Activated T-cell treated with anti-CD3 and anti-CD28 coated beads, Interleukin-2, amount 50 U/mL, for 72 hours (primary cell): ENCODE measurements at places on chromosomes 7 and 10.

GRCh38 chr10:116126239-116126638 lies 146.8 kb downstream of the GFRA1 start:
- no peak for DNase-seq

DNA sequence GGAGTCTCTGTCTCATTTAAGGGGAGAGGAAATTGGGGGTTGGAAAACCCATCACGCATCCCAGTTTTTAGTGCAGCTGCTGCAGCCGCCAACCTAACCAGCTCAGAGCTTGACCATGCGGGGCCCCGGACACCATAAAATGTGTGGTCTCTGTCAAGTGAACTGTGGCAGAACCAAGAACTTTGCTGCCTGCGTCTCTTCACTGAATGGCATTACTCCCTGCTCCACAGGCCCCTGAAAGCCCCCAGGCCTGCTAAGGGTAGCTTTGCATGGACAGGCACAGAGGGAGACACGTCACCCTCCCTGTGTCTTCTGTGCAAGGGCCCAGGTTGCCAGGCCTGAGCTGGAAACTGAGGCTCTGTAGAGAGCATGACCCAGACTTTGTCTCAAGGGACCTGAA lies 144.6 kb upstream of the GPR26 start:
- DNase-seq: no peak

DNA sequence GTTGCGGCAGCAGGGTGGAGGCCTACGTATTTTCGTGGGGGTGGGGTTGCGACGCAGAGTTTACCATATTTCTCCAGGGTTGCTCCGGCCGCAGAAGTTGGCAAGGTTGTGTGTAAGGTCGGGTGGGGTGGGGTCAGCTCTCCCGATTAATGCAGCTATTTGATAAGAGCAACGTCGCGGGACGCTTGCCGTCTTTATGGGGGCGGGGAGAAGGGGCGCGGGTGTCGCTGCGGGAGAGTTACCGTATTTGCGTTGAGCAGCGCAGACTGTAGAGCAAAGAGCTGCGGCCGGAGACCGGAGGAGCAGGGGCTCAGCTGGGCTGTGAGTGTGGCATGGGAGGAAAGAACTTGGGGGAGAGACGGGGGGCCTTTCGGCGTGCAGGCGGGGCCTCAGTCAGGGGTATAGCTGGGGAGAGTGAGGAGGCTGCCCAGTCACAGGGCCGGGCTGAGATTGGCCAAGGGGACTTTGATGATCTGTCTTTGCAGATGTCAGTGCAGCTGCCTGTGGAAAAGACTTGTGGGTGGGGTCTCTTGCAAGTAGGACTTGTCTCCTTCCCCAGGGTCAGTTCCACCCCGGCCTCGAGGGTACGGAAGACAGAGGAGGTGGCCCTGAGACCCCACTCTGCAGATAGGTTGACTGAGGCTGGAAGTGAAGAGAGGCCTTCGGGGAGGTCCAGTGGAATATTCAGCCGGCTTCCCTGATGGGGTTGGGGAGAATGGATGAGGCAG lies 26.6 kb downstream of the ZNF775 start:
- DNase-seq: peak; percentile 48

GRCh38 chr10:131933696-131934086 lies 32.9 kb downstream of the PPP2R2D start:
- no peak for DNase-seq

GRCh38 chr7:2276107-2276506 lies 34.1 kb downstream of the NUDT1 start:
- DNase-seq: no peak
